ENCODE measurements at places on chromosomes 6 and 20.

- DNase-seq, result no peak
Observed at GRCh38 chr20:25058847-25059810, 1.2 kb upstream of the ACSS1 start.

- no peak for DNase-seq
Observed at GRCh38 chr6:89997456-89998445, 103.5 kb downstream of the GJA10 start.

DNA sequence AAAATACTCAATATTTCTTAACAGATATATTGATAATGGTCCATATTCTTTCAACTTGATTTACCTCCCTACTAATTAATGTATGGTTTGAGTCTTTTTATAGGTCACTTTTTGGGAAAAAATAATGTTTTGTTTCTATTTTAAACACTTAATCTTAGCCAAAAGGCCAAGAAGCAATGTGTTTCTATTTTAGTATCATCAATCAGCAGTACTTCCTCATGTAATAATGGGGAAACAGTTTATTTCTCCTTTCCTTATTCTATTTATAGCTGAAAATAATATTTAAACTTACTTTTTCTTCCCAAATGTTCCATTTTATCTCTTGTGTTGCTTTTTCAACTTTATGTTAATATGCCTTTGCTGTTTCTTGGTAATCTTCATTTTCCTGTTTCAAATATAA is 295.1 kb downstream of the ALDH8A1 start:
- DNase-seq, result no peak

DNA sequence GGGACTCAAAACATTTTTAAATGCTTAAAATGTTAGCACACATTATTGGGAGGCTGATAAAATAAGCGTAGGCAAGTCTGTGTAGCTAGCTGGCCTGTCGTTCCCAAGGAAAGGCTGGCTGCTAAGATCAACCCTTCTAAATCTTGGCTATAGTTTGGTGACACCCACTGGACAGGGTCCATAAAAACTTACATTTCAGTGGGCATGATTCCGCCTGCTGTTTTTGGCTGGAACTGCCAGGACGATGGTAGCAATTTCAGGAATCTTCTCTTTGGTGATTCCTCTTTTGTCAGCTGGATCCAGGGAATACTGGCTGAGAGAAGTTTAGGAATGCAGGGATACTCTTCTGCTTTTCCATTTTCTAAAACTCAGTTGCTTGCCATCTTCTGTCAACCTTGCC is 162.2 kb downstream of the NKAIN2 start:
- DNase-seq, result peak; percentile 64

DNA sequence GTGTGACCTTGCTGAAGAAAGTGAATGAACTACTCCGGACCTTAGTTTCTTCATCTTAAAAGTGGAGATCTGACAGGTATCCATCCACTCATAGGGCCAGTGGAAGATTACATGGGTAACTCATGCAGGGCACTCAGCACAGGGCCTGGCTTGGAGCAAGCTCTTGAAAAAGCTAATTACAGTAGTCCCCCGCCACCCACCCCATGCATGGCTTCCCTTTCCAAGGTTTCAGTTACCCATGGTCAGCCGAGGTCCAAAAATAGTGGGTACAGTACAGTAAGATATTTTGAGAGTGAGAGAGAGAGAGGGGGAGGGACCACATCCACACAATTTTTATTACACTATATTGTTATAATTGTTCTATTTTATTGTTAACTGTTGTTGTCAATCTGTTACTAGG is 7.1 kb upstream of the PMEPA1 start:
- DNase-seq, result no peak

- peak; percentile 77 for DNase-seq
Observed at GRCh38 chr6:87968435-87969278, 79.0 kb upstream of the SPACA1 start.

GRCh38 chr6:105215506-105215905 is 35.7 kb upstream of the POPDC3 start:
- DNase-seq, result no peak

- no peak for DNase-seq
Observed at GRCh38 chr20:48821261-48821920, 6.4 kb downstream of the PREX1 start.

- DNase-seq, result no peak
Observed at GRCh38 chr6:47157653-47158219, 115.6 kb upstream of the ADGRF1 start.

DNA sequence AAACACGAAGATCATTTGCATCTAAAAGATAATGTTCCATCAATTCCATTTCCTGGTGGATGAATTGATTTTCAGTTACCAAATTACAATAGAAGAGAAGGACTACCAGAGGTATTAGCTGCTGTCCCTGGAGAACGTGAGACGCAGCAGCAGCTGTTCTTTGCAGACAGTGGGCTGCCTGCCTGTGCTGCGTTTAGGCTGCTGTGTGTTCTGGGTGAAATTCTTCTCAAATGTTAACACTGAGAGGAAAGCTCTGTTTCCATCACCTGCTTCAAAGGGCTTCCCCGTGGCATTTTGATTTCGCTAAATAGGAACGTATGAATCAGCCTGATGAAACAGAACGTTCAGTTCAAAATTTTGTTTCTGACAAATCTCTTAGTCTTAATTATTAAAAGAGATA is 362.2 kb downstream of the C6orf118 start:
- no peak for DNase-seq

DNA sequence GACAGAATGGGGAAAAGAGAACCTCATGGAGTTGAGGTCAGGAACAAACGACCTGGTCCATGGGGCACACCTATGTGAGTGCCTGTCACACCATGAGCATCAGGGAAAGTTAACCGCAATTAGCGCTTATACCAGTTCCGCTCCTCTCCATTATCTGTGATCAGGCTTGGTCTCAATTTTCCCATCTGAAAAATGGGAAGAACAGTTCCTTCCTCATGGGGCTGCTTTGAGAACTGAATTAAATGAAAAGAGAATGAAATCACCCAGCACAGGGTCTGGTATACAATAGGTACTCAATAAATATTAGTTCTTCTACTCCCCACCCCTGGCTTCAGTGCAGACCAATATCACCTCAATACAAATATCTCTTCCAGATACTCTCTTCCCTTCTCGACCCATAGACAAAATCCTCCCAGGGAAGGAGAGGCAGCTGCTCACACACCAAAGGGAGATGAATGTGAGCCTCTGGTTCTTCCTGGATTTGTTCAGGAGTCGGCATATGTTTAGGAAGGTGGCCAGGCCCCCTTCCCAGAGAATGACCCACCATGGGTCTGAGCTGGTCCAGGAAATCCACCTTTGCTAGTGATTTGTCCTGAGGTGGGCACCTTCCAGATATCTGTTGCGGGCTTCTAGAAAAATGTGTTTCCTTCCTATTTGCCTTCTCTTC is 2.4 kb upstream of the PTGIS start:
- DNase-seq, result no peak

- no peak for DNase-seq
Observed at GRCh38 chr6:96184798-96185197, 169.0 kb downstream of the FUT9 start.

DNA sequence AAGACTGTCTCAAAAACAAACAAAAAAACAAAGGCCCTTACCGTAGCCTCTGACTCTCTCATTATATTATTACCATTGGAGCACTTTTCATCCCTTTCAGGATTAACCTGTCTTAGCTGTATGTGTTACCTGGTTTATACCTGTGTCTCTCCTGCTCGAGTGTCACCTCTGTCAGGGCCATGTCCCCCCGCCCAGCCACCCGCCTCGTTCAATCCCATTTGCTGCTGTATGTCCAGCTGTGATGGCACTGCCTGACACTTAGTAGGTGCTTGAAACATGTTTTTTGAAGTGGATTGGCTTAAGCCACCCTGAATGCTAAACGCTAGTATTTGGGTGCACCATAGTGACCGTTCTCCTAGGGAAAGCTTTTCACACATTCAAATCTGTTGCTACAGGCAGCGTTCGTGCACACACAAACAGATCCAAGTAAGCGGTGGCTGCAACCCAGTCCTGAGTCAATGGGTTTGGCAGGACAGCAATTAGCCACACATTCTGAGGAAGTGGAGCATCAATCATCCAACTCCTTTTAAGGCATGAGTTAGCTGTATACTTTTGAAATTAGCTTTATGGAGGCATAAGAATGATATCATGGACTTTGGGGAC is 98.9 kb upstream of the ZNF217 start:
- no peak for DNase-seq

- DNase-seq, result no peak
Observed at GRCh38 chr6:18270216-18270615, 5.9 kb upstream of the DEK start.

DNA sequence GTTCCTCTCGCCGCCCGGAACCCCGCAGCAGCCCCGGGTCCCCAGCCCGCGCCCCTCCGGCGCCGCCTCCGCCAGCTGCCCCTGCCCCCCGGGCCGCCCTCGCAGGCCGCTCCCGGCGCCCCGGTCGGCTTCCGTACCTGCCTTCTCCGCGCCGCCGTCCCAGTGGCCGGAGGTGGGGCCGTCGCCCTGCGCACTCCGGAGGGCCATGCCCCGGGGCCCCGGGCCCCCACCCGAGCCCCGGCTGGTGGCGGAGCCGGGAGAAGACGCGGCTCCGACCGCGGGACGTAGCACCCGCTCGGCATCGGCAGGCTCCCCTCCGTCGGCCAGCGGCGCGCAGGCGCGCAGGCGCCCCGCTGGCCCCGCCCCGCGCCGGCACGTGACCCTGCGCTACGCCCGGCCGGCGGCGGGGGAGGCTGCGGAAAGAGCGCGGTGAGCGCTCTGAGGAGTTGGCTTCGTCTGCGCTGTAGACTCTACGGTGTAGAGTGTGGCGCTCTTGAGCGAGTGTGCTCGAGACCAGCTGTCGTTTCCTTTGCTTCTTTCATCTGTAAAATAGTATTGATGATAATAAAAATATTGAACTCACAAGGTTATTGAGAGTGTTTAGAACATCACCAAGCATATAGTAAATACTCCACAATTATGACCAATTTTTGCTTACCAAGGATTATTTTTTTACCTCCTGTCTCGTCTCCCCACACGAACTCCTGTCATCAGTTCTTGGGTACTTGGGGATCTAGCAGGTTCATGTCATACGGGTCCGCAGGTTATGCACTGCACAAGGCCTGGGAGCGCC is at the start of gene TBC1D20:
Gene TBC1D20 (minus strand): TSS at position 335 of the 793 bp plus-strand sequence. CDS start 128 bp downstream, at position 207.
- DNase-seq, result peak; percentile 86

DNA sequence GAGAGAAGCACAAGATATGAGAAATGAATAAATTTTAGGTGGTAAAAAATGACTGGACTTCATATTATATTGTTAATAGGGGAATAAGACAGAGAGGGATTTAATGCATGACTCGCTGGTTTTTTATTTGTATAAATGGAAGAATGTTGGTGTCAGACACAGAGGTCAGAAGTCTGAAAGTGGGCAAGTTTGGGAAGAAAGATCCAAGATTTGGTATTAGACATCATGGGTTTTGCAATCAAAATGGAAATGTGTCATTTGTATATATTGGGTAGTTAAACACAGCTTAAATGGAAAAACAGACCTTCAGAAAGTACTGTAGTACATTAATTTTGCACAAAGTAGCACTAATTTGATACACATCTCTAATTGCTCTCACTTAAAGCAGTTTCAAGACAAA is 96.2 kb downstream of the EYA4 start:
- no peak for DNase-seq

GRCh38 chr20:63361519-63362435 is 628 bp upstream of the CHRNA4 start:
- DNase-seq, result no peak

- DNase-seq, result peak; percentile 96
Observed at GRCh38 chr20:21534453-21534852, 20.6 kb upstream of the NKX2-2 start.

GRCh38 chr6:37646986-37647764 is 50.5 kb downstream of the MDGA1 start:
- no peak for DNase-seq

- no peak for DNase-seq
Observed at GRCh38 chr20:10472871-10473270, 37.8 kb downstream of the SLX4IP start.

DNA sequence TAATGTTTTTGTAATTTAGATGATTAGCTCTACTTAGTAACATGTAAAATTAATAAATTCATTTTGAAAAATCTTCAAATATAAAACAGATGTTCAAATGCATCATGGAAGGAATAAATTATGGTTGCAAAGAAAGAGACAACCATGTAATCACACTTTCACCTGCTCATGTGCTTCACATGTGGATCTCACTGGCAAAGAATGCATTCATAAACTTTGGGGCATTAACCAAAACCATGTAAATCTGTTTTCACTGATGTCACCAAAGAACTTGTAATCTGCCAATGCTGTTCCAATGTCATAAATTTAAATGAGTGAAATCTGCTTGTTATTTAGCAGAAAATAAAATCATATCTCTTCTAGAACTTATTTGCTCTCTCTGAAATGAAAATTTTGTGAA is 142.7 kb downstream of the TENT5A start:
- DNase-seq, result no peak

- DNase-seq, result no peak
Observed at GRCh38 chr6:40394381-40394780, 192.8 kb downstream of the LRFN2 start.

DNA sequence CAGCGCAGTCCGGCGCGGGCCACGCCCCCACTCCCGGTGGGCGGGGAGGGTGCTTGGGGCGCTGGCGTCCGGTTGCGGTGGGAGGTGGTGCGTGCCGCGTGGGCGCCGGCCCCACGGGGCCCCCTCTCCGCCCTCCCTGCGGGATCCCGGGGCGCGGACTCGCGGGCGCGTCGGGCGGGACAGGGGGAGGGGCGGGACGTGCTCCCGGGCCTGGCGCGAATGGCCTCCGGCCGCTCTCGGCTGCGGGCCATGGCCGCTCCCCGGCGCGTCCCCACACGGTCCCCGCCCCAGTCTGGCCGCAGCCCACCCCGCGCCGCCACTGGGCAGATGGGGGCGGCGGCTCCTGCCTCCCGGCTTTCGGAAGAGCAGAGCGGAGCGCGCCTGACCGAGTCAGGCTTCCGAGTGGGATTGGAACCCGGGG is 771 bp upstream of the PPP1R3G start:
- no peak for DNase-seq

DNA sequence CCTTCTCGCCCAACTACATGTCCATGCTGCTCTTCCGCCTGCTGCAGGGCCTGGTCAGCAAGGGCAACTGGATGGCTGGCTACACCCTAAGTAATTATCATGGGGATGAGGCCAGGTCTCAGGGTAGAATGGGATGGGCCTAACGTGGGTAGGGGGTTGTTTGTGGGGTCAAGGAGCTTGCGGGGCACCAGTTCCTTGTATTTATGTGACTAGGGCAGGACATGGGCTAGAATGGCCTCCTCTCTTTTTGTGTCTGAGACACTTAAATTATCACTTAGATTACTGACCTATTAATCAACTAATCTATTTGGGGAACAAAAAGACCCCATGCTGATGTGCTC is 10.7 kb downstream of the SLC22A1 start:
- no peak for DNase-seq

- DNase-seq, result no peak
Observed at GRCh38 chr6:5813625-5814027, 193.1 kb downstream of the NRN1 start.

GRCh38 chr6:26071135-26071534 is 16.1 kb upstream of the HFE start:
- DNase-seq, result no peak

- no peak for DNase-seq
Observed at GRCh38 chr6:2097464-2097863, 147.9 kb downstream of the GMDS start.

DNA sequence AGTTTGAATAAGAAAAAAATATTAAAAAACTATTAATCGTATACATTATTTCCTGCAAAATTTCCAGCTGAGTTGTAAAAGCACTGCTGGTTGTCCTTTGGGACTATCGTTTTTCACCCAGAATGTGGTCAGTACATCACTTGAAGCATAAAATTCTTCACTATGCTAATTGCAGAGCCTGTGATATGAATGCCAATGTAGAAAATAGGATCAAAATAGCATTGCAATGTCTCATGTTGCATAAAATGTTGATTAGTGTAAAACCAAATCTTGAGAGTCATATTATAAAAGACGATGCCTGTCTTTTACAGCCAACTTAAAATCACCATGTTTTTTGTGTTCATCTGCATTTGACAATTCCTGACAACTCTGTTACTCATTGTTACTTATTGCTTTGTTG is 207.7 kb downstream of the MMUT start:
- no peak for DNase-seq
